ENCODE measurements at places on chromosomes 11 and 22.

- no peak for DNase-seq
- H3K27ac ChIP-seq: no peak overlapping the region
- H3K27me3 ChIP-seq: peaks cover 7% of the 10 kb centered on the region
- H3K4me1 ChIP-seq: no peaks in the 10 kb centered on the region
- no peaks in the 10 kb centered on the region for H3K36me3 ChIP-seq
Measured at GRCh38 chr22:44272401-44272771, 40.4 kb downstream of the SHISAL1 start.

DNA sequence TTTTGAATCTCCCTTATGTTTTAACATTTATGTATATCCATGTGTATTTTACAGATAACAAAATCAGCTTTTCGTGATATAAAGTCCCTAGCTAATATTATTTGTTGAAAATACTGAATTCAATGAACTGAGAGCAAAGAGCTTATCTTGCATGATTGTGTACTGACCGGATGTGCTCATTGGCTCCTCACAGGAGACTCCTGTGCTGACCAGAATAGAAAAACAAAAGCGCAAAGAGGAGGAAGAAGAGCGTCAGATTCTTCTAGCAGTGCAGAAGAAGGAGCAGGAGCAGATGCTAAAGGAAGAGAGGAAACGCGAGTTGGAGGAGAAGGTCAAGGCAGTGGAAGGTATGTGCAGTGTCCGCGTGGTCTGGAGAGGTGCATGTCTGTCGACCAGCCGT lies 39.4 kb upstream of the SLC25A18 start:
- H3K4me3 ChIP-seq: no peak overlapping the region
- H3K27ac ChIP-seq: no peak overlapping the region
- peaks cover 25% of the 10 kb centered on the region for H3K27me3 ChIP-seq
- peaks cover 4% of the 10 kb centered on the region for H3K4me1 ChIP-seq
- H3K36me3 ChIP-seq: no peaks in the 10 kb centered on the region

DNA sequence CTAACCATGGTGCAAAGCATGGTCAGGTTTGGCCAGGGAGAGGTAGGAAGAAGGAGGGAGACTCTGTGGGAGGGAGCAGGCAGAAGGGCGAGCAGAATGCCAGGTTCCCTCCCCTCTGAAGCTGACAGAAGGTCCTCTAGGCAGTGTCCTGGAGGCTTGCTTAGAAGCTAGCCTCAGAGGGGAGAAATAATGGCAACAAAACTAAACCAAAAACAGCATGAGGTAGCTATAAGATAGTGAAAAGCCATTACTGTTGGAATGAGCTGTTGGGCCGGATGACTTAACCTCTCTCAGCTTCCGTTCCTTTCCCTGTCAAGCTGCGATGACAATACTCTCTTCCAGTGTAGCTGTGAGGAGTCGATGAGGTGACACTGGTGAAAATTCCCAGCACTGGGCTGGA lies 36.6 kb downstream of the RASSF10 start:
- no peaks in the 10 kb centered on the region for H3K36me3 ChIP-seq
- no peak overlapping the region for H3K4me3 ChIP-seq
- H3K27ac ChIP-seq: no peak overlapping the region
- DNase-seq: no peak
- no peaks in the 10 kb centered on the region for H3K4me1 ChIP-seq

DNA sequence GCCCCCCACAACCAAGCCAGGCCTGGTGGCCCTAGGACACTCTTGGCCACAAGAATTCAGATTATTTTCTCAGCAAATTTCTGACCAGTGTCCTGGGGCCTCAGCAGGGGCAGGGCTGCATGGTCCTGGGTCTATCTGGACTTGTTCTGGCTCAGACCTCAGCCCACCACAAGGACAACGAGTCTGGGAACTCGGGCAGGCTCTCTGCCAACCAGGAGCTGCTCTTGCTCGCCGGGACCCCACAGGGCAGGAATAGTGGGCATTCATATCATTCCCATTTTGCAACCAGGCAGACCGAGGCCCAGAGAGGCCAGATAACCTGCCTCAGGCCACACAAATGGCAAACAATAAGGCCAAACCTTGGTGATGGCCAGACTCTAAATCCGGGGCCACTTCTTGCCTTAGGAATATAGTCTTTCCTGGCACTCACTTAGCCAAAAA lies 75.4 kb upstream of the WNT7B start:
- no peaks in the 10 kb centered on the region for H3K27me3 ChIP-seq
- peak overlapping the region; percentile 74 for H3K4me3 ChIP-seq
- H3K36me3 ChIP-seq: no peaks in the 10 kb centered on the region
- H3K27ac ChIP-seq: peak overlapping the region; percentile 93

GRCh38 chr11:115764176-115764575 lies 260.0 kb upstream of the CADM1 start:
- no peaks in the 10 kb centered on the region for H3K36me3 ChIP-seq
- H3K4me1 ChIP-seq: no peaks in the 10 kb centered on the region
- no peak overlapping the region for H3K4me3 ChIP-seq
- no peak overlapping the region for H3K27ac ChIP-seq

DNA sequence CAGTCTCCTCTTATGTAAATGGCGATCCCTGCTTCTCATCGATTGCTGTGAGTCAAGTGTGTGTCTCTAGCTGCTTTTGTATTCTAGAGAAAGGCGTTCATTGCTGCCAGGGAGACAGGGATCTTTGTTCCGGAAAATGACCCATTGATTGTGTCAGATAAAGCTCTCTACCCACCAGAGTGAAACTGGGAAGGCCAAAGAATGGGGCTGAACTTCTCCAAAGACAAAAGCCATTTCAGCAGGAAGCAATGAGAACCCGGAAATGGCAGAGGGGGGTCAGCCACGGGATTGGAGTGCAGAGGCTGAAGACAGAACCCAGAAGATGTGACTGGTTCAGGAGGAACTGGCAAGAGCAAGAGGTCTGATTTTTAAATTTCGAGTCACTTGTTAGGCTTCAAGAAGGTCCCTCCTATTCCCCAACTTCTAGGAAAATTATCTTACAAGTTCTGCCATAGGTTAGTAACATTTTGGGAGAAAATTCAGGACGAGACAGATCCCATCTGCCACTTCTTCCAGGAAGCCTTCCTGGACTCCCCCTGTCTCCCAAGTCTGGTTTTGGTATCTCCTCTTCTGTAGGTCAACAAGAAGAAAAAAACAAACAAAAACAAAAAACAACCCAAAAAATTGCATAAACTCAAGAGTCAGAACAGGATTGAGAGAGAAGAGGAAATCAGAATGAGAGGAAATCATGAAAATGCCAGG lies 110.6 kb downstream of the NECTIN1 start:
- H3K36me3 ChIP-seq: no peaks in the 10 kb centered on the region
- DNase-seq: no peak
- no peak overlapping the region for H3K4me3 ChIP-seq
- H3K27ac ChIP-seq: no peak overlapping the region

DNA sequence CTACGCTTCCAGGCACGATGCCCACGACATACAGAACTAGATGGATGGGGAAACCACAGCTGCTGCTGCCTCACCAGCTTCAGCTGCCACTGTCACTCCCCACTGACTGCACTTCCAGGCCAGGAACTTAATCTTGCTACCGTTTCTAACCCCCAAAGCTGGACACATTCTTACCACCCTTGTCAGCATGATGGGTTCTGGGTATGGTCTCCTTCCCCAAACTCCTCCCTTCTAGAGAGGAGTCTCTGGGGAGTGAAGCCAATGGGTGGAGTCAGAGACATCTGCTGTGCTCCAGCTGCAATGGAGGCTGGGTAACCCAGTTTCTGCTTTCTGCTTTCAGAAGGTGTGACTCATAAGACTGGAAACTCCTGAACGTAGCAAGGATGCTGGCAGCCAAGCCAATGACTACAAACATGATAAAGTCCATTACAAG lies 87.0 kb upstream of the THY1 start:
- DNase-seq: peak; percentile 65
- H3K4me3 ChIP-seq: no peak overlapping the region
- peaks cover 15% of the 10 kb centered on the region for H3K4me1 ChIP-seq
- no peaks in the 10 kb centered on the region for H3K36me3 ChIP-seq
- peaks cover 9% of the 10 kb centered on the region for H3K27me3 ChIP-seq

GRCh38 chr11:497565-498296 lies 9.3 kb downstream of the RNH1 start:
- peaks cover 35% of the 10 kb centered on the region for H3K36me3 ChIP-seq
- DNase-seq: no peak
- no peaks in the 10 kb centered on the region for H3K27me3 ChIP-seq
- peak overlapping the region; percentile 48 for H3K27ac ChIP-seq
- H3K4me3 ChIP-seq: no peak overlapping the region

- no peaks in the 10 kb centered on the region for H3K4me1 ChIP-seq
- H3K4me3 ChIP-seq: no peak overlapping the region
- DNase-seq: peak; percentile 45
- H3K27ac ChIP-seq: no peak overlapping the region
- peaks cover 4% of the 10 kb centered on the region for H3K27me3 ChIP-seq
Measured at GRCh38 chr11:103601225-103601846, 435.1 kb upstream of the DDI1 start.

GRCh38 chr22:37406441-37407235 lies 20.6 kb downstream of the ELFN2 start:
- H3K27me3 ChIP-seq: peaks cover 4% of the 10 kb centered on the region
- peaks cover 7% of the 10 kb centered on the region for H3K4me1 ChIP-seq
- H3K4me3 ChIP-seq: no peak overlapping the region
- H3K27ac ChIP-seq: no peak overlapping the region
- no peaks in the 10 kb centered on the region for H3K36me3 ChIP-seq

- no peaks in the 10 kb centered on the region for H3K36me3 ChIP-seq
- no peaks in the 10 kb centered on the region for H3K27me3 ChIP-seq
- peaks cover 12% of the 10 kb centered on the region for H3K4me1 ChIP-seq
- DNase-seq: no peak
- H3K4me3 ChIP-seq: no peak overlapping the region
Measured at GRCh38 chr22:39486951-39487825, 14.9 kb upstream of the MIEF1 start.

DNA sequence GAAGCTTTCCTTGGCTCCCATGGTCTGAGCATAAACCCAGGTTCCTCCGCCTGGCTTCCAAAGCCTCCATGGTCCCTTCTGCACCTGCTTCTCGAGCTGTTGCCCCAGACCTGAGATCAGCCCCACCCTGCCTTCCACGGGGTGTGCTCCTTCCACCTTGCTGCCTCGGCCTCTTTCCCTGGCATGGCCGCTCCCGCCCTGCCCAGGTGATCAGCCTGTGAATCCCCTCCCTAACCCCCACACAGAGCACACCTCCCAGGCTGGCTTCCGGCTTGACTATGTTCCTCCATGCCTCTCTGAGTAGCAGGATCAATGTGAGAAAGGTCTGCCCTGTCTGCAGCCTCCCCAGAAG lies 2.7 kb upstream of the PPP6R3 start:
- H3K27ac ChIP-seq: no peak overlapping the region
- peaks cover 9% of the 10 kb centered on the region for H3K4me1 ChIP-seq
- no peaks in the 10 kb centered on the region for H3K27me3 ChIP-seq
- DNase-seq: no peak
- no peak overlapping the region for H3K4me3 ChIP-seq

GRCh38 chr11:27912916-27913315 lies 195.0 kb downstream of the KIF18A start:
- no peaks in the 10 kb centered on the region for H3K36me3 ChIP-seq
- no peaks in the 10 kb centered on the region for H3K27me3 ChIP-seq
- DNase-seq: no peak
- H3K27ac ChIP-seq: no peak overlapping the region
- no peaks in the 10 kb centered on the region for H3K4me1 ChIP-seq

GRCh38 chr11:43987384-43988039 lies 45.1 kb downstream of the C11orf96 start:
- no peaks in the 10 kb centered on the region for H3K4me1 ChIP-seq
- no peak overlapping the region for H3K27ac ChIP-seq
- no peak overlapping the region for H3K4me3 ChIP-seq
- no peak for DNase-seq

- H3K4me3 ChIP-seq: no peak overlapping the region
- no peak overlapping the region for H3K27ac ChIP-seq
- no peak for DNase-seq
- no peaks in the 10 kb centered on the region for H3K36me3 ChIP-seq
Measured at GRCh38 chr22:32661296-32661695, 140.2 kb upstream of the TIMP3 start.

DNA sequence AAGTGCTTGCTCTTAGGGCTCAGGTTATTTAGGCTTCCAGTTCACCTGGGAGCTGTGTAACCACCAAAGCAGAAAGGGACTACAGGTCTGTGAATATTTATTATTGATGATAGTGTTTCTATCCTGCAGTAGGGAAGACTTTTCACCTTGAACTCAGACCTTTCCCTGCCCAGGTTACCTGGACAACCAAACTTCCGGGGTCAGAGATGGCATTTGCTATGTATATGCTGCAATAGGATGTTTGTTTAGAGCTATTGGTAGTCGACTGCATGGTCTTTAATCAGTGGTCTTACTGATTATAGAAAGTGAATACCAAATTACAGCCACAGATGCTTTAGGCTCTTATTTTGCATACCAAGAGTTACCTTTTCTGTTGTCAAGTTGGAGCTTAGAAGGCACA lies 82.6 kb upstream of the MYO18B start:
- H3K27ac ChIP-seq: no peak overlapping the region
- H3K36me3 ChIP-seq: no peaks in the 10 kb centered on the region
- no peak overlapping the region for H3K4me3 ChIP-seq
- H3K4me1 ChIP-seq: peaks cover 3% of the 10 kb centered on the region
- no peak for DNase-seq

DNA sequence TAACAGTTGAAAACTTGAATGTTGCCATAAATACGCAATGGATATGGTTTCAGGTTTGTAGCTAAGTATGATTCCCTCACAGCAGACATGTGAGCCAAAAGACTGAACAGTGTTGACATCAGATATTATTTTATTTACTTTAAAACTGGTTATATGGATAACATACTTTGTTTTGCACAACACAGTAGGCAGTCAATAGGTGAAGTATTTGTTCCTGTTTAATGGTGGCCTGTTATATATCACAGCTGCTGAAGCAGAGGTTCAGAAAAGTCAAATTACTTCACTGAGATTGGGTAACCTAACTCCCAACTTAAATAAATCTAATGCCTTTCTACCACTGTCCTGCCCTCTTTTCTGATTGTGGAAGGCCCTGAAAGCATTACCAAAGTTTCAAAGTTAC lies 44.6 kb downstream of the YAP1 start:
- H3K27ac ChIP-seq: no peak overlapping the region
- no peaks in the 10 kb centered on the region for H3K4me1 ChIP-seq
- no peaks in the 10 kb centered on the region for H3K36me3 ChIP-seq
- H3K4me3 ChIP-seq: no peak overlapping the region
- DNase-seq: no peak
- peaks cover 1% of the 10 kb centered on the region for H3K27me3 ChIP-seq

- peaks cover 2% of the 10 kb centered on the region for H3K36me3 ChIP-seq
- no peak for DNase-seq
- H3K4me3 ChIP-seq: no peak overlapping the region
- H3K27ac ChIP-seq: no peak overlapping the region
- no peaks in the 10 kb centered on the region for H3K27me3 ChIP-seq
- peaks cover 28% of the 10 kb centered on the region for H3K4me1 ChIP-seq
Measured at GRCh38 chr22:36773935-36774334, 2.0 kb downstream of the IFT27 start.

- peaks cover 1% of the 10 kb centered on the region for H3K36me3 ChIP-seq
- H3K27me3 ChIP-seq: no peaks in the 10 kb centered on the region
- peak; percentile 71 for DNase-seq
- peak overlapping the region; percentile 73 for H3K27ac ChIP-seq
- peaks cover 41% of the 10 kb centered on the region for H3K4me1 ChIP-seq
Measured at GRCh38 chr11:67351275-67352005, 1.9 kb downstream of the POLD4 start.
